ENCODE measurements at places on chromosomes 5 and 9. TPM values are rescaled to one million over a fixed set of nuclear protein-coding genes. Genes with fewer than 3 reads are reported as not detected.

DNA sequence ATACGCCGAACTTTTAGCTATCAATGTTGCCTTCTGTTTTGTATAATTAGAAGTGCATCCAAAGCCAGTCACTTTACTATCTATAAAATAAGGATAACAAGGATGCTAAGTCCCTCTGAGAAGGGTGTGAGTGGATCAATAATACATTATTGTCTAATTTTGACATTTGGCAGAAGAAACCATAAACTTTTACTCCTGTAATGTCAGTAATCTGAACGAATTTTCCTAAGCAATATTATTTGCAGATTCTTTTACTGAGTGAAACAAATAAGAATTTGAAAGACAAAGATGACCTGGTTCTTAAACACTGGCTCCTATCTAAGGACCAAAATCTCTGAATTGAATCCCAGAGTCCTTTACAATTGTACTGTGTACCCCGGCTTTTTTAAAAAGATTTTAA is 126.6 kb upstream of the TMEM161B start:
- no peaks in the 10 kb centered on the region for H3K36me3 ChIP-seq
- no peak overlapping the region for H3K27ac ChIP-seq
- H3K4me1 ChIP-seq = no peaks in the 10 kb centered on the region
- H3K27me3 ChIP-seq = no peaks in the 10 kb centered on the region

- no peaks in the 10 kb centered on the region for H3K27me3 ChIP-seq
- no peak overlapping the region for H3K27ac ChIP-seq
- H3K4me1 ChIP-seq = no peaks in the 10 kb centered on the region
- no peaks in the 10 kb centered on the region for H3K36me3 ChIP-seq
- no peak overlapping the region for H3K4me3 ChIP-seq
These were observed 57.0 kb upstream of the FSD1L start for GRCh38 chr9:105390871-105391270.

DNA sequence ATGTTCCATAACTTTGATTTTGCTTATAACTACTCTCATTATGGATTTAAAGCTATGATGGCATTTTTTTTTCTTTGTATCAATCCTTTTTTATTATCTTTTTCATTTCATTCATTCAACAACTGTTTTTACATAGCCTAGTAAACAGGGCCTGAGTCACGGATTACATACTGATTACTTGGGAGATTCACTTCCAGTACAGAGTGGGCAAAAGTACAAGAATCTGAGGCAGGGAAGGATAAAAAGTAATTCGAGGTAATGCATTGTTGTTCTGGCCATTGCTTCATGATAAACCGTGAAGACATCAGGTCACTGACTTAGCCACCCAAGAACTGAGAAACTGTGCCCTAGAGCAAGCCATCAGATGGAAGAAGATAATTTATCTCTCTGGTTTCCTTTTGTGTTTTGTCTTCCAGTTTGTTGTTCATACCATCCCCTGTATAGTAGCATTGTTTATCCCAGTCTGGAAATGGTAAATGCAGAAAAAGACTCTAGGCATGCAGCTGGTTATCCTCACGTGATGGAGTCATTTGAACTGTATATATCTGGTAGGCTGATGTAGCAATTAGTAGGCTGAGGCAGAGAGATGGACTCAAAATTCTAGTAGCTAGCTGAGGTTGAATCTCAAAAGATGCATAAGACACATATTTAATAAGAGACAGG is 145.6 kb downstream of the CNTLN start:
- no peak overlapping the region for H3K27ac ChIP-seq
- no peak overlapping the region for H3K4me3 ChIP-seq
- no peaks in the 10 kb centered on the region for H3K27me3 ChIP-seq
- DNase-seq = no peak
- H3K36me3 ChIP-seq = no peaks in the 10 kb centered on the region

DNA sequence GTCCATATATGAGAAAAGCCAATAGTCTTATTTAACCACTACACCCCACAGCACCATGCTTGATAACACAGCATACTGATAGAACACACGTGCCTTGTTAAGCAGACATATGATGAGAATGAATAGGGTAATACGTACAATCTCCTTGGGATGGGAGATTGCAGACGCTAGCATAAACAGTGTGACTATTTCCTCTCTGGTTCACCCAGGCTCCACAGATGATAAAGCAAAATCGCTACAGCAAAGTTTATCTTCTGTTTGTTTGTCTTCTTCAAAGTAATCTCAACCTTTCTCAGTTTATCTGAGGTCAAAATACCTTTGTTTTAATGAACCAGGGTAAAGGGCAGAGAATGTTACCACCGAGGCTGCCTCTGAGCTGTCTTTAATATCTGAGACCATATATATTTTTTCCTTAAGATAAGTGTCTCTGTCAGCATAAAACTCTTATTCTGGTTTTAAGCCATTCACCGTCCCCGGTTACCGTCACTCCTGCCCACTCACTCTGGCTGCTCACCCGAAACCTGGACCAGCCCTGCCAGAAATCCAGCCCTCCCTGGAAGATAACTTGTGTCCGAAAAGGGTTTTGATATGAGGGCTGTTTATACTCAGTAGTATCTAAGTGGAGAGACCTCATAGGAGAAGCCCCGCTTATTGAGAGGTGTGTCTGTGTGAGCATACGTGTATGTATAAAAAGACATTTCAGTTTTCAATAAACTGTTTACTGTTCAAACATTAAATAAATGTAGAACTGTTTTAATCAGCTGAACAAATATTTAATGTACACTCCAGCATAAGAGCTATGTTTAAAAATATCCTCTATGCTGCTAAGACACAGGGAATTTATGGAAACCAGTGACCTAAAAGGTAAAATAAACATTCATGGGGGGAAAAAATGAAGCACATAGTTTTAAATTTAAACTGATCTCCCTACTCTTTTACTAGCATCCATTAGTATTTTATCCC is 465.4 kb downstream of the RASEF start:
- no peaks in the 10 kb centered on the region for H3K4me1 ChIP-seq
- DNase-seq = no peak
- no peak overlapping the region for H3K27ac ChIP-seq
- H3K27me3 ChIP-seq = no peaks in the 10 kb centered on the region
- H3K4me3 ChIP-seq = no peak overlapping the region
- no peaks in the 10 kb centered on the region for H3K36me3 ChIP-seq

DNA sequence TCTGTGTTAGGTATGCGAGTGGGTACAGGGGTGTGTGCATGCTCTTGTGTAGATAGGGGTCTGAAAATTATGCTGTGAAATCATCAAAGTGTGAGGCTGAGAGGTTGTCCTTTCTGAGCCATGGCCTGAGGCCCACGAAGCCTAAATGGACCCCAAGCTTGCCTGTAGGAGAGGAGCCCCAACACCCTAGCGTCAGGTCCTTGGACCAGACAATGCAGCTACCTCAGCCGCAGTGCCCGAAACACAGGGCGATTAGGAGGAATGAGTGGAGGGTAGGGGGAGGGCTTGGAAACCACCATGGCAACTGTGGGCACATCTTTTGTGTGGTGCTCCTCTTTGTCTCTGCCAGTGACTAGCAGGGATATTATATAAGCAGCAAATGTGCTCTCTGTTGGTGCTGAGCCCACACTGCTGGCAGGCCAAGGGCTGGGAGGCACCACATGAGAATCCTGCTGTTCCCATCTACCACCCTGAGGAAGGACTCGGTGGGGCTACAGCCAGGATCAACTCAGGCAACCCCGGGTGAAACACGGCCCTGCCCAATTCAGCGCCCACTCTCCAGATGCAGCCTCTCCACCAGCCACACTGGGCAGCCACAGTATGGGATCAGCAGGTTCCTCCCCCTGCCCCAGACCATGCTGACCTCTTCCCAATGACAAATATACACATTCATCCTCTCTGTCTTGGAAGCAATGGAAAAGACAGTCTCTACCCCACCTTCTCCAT is 84.6 kb upstream of the FSTL4 start:
- peaks cover 18% of the 10 kb centered on the region for H3K27me3 ChIP-seq
- H3K36me3 ChIP-seq = no peaks in the 10 kb centered on the region
- H3K4me1 ChIP-seq = no peaks in the 10 kb centered on the region
- H3K27ac ChIP-seq = no peak overlapping the region

GRCh38 chr9:80720579-80720978 is 968.8 kb downstream of the TLE1 start:
- no peaks in the 10 kb centered on the region for H3K27me3 ChIP-seq
- DNase-seq = no peak
- H3K4me1 ChIP-seq = no peaks in the 10 kb centered on the region
- no peak overlapping the region for H3K4me3 ChIP-seq
- no peak overlapping the region for H3K27ac ChIP-seq
- no peaks in the 10 kb centered on the region for H3K36me3 ChIP-seq

GRCh38 chr9:126842220-126842842 is 18.1 kb upstream of the ZBTB34 start:
- H3K4me1 ChIP-seq = peaks cover 5% of the 10 kb centered on the region
- H3K36me3 ChIP-seq = no peaks in the 10 kb centered on the region
- H3K27me3 ChIP-seq = no peaks in the 10 kb centered on the region
- no peak overlapping the region for H3K27ac ChIP-seq
- no peak for DNase-seq

- H3K27ac ChIP-seq = no peak overlapping the region
- no peak overlapping the region for H3K4me3 ChIP-seq
- DNase-seq = no peak
- H3K27me3 ChIP-seq = no peaks in the 10 kb centered on the region
- H3K36me3 ChIP-seq = no peaks in the 10 kb centered on the region
These were observed 25.2 kb upstream of the NREP start for GRCh38 chr5:111782216-111782615.

DNA sequence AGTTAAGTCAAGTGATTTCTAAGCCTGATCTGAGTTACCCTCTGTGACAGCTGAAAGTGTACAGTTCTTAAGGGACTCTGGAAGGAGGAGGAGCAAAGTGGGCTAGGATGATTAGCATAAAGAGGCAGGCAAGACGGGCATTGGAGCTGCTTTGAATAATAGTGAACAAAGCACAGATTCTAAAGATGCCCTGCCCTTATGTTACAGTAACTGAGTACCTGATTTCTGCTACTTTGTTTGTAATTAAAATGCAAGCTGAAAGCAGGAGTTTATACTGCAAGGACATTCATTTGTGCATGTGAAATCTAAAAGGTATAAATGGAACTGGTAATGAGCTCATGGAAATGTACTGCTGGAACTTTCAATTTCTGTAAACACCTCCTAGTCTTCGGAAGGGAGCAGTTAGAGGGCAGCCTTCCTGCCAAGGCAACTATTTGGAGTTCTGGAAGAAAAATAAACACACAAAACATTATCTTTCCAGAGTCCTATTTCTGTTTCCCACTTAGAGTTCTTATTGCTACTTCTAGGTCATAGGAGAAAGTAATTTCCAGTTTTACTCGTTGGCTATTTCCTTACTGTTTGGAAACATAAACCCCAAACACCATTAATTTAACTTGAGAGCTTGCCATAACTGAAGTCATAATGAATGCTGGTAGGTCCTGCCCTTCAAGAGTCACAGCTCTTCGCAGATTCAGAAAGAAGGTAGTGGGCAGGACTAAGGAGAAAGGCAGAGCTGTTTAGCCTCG is at the start of gene RANBP3L:
TSS of gene RANBP3L (minus strand) at position 45 of the 746 bp plus-strand sequence. CDS start 486 bp downstream, outside the sequence.
- no peak for DNase-seq
- H3K27me3 ChIP-seq = no peaks in the 10 kb centered on the region
- H3K4me3 ChIP-seq = no peak within 1 kb of the TSS
- H3K27ac ChIP-seq = no peak within 1 kb of the TSS
- no peaks in the 10 kb centered on the region for H3K36me3 ChIP-seq

- no peak overlapping the region for H3K4me3 ChIP-seq
- H3K4me1 ChIP-seq = no peaks in the 10 kb centered on the region
- no peaks in the 10 kb centered on the region for H3K27me3 ChIP-seq
- no peak overlapping the region for H3K27ac ChIP-seq
- DNase-seq = no peak
These were observed 30.4 kb downstream of the CAMSAP1 start for GRCh38 chr9:135876936-135877335.

- peaks cover 60% of the 10 kb centered on the region for H3K4me1 ChIP-seq
- H3K27ac ChIP-seq = no peak overlapping the region
- H3K4me3 ChIP-seq = no peak overlapping the region
- DNase-seq = no peak
- no peaks in the 10 kb centered on the region for H3K27me3 ChIP-seq
- H3K36me3 ChIP-seq = peaks cover 19% of the 10 kb centered on the region
These were observed 41.5 kb downstream of the DCP2 start for GRCh38 chr5:113017881-113018635.

GRCh38 chr5:95317687-95318086 is 32.8 kb upstream of the MCTP1 start:
- no peak overlapping the region for H3K4me3 ChIP-seq
- no peaks in the 10 kb centered on the region for H3K36me3 ChIP-seq
- H3K27ac ChIP-seq = no peak overlapping the region
- no peaks in the 10 kb centered on the region for H3K27me3 ChIP-seq

DNA sequence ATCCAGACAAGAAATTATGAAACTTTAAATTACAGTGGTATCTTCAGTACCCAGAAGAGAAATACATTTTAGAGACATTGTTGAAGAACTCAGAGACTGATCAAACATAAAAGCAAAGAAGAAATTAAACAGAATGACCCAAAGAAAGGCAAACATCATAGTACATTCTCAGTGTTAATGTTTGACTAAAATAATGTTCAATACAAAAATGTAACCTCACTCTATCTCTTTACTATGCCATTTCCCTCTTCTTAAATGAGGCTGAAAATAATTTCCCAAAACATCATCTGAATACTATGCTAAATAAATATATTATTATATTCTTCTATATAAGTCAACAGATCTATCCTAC is 22.8 kb downstream of the TMEM161B start:
- peaks cover 3% of the 10 kb centered on the region for H3K4me1 ChIP-seq
- H3K36me3 ChIP-seq = no peaks in the 10 kb centered on the region
- H3K4me3 ChIP-seq = no peak overlapping the region
- no peak for DNase-seq
- H3K27ac ChIP-seq = no peak overlapping the region

GRCh38 chr5:3542158-3542557 is 53.5 kb upstream of the IRX1 start:
- no peaks in the 10 kb centered on the region for H3K4me1 ChIP-seq
- no peaks in the 10 kb centered on the region for H3K27me3 ChIP-seq
- no peaks in the 10 kb centered on the region for H3K36me3 ChIP-seq
- DNase-seq = no peak

- DNase-seq = no peak
- no peak overlapping the region for H3K27ac ChIP-seq
- no peak overlapping the region for H3K4me3 ChIP-seq
- no peaks in the 10 kb centered on the region for H3K27me3 ChIP-seq
- no peaks in the 10 kb centered on the region for H3K36me3 ChIP-seq
- H3K4me1 ChIP-seq = no peaks in the 10 kb centered on the region
These were observed 257.1 kb downstream of the FBXL7 start for GRCh38 chr5:15757103-15757502.

DNA sequence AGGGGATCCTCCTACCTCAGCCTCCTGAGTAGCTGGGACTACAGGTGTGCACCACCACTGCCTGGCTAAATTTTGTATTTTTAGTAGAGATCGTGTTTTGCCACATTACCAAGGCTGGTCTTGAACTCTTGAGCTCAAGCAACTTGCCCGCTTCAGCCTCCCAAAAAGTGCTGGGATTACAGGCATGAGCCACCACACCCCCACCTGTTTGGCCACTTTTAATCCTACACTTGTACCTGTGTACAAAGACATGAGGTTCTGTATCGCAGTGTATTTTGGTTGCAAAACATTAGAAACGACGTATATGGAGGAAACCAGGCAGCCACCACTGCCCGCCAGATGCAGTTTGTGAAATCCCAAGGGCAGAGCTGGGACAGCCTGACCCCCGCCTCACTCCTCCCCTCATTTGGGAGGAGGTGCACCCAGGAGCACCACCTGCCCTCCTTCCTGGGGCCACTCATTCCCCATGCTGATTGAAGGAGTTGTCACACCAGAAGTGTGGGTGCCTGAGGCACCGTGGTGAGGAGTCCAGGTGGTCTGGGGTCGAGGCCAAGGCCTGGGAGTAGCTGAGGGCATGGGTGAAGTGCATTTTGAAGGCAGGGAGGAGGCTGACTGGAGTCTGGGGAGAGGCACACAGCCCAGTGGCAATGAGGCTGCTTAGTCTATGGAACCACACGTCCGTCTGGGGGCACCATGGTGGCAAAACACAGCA is 39.3 kb upstream of the OLFM1 start:
- peaks cover 22% of the 10 kb centered on the region for H3K27me3 ChIP-seq
- no peak for DNase-seq
- no peaks in the 10 kb centered on the region for H3K4me1 ChIP-seq

SLC24A2 gene
- total RNA-seq = not detected

Measured in HCT116 (cell line).